Stimulated activated CD4-positive, alpha-beta T cell treated with anti-CD3 and anti-CD28 coated beads, TNF-alpha, amount 100 ng/mL, for 24 hours (primary cell): ENCODE measurements at places on chromosomes 7 and 10.

DNA sequence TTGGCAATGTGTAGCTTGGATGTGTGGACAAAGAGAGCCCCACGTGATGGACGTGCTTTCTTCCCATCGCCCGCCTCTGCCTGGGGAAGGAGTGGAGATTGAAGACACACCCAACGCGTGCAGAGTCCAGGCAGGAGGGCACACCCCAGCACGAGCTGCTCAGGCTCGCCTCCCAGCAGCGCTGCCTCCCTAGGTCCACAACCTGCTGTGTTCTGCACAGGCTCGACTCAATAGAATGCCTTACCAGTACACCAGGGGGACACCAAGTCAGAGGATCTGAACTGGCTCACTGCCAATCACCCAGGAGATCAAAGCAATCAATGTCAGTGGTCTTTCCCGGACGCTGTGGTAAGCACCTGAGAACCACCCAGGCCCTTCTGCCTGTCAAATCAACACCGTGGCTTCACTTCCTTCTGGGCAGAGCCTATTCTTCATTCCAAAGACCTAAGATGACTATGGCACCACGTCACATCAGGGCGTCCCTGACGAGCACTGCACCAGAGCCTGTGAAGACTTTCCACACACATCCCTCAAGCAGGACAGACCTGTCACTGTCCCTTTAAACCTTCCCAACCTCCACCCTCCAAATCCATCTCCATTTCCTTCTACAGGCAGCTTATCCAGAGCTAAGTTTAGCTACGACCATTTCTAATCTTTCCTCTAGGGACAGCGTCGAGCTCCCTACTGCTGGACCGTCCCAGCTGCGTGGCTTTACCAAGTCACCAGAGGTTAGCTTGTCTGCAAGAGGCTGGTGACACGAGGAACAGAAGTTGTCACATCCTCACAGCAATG, 72.3 kb downstream of the AMZ1 start:
- no peak for DNase-seq

DNA sequence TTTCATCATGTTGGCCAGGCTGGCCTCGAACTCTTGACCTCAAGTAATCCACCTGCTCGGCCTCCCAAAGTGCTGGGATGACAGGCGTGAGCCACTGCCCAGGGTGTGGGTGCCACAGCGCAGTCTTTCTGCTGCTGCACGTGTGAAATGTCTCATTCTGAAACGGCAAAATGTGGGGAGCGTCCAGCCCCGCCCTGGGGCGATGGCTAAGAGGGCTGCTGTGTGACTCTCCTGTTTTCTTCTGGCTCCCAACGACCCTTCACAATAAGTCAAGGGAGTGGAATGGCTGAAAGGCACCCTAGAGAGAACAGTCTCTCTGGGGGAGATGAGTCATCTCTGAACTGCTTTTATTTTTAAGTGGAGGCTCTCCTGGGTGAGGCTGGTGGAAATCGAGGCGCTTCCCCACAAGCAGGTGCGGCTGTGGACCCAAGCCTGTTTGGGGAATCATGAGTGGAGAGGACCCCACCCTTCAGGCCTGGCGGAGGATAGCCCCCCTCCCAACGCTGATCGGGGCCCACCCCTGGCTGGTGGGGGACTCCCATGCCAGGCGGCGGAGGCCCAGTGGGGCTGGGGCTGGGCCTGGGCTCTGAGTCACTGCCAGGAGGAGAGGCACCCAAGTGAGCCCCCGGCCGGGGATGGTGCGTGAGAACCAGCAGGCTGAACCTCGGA, 18.0 kb downstream of the ADAP1 start:
- no peak for DNase-seq

- DNase-seq, result no peak
Measured at GRCh38 chr7:55020466-55020871, 1.7 kb downstream of the EGFR start.

DNA sequence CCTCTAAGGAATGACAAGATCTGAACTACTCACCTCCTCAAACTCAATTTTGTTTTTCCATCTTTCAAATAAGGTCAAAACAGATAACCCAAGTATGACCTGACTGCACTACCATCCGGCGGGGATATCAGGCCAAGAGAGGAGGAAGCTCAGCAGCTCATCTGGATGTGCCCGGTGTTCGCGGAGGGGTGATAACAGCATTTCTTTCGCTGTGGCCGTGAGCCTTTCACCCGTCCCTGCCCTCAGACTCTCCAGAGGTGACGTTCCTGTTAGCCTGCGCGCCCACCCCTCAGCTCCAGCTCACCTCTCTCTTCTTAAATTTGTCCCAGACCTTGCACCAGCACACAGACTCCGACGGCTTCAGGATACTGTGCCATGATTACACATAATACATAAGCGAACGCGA, 526 bp downstream of the ZNF248 start:
- peak; percentile 12 for DNase-seq

DNA sequence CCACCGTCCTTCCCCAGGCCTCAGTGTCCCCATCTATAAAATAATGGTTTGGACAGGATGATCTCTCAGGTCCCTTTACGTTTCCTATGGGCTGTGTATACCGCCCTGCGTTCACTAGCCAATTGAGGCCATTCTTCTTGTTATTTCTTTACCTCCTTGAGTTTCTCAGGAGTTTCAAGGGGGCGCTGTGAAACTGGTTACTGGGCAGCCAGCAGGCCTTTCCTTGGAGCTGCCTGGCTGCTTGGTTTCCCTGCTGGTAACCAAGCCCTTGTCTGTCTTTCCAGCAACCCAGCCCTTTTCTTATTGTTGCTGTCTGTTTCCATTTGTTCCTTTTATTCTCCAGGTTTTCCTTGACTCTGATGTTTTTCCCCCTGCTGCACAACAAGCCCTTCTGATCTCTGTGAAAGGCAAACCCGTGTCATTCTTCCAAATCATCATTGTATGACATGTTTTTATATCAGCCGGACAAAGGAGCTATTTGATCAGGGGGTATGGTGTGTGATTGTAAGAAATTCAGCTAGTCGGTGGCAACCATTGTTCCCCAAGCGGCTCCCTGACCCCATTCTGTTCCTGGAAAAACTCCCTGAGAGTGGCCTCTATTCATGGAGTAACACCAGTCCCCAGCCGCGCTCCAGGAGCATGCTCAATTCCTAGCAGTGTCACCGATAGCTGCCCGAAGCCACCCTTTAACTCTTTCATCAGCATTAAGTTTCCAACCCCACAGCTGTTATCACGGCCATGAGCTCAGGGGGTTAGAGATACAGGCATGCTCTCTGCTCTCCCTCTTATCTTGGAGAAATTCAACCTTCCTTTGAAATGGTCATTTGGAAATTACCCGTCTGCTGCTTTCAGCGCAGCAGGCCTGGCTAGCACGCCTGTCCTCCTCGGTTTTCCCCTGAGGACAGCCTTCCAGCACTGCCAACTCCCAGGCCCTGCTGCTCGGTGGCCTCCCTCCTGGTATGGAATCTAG, 26.6 kb downstream of the FGF8 start:
- no peak for DNase-seq

DNA sequence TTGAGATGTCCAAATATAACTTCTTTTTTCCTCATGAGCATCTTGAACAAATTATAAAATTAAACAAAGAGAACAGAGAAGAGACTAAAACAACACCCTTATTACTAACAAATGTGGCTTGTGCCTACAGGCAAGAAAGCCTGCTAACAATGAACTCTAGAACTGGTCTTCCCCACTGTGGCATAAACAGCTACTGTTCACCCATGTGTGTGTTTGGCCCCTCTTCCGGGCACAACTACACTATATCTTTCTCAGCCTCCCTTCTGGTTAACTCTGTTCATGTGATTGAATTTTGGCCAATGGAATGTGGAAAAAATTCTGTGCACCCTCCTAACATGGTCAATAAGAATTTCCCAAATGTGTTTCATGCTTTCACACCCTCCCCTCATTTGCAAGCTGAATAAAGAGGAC, 117.0 kb downstream of the KBTBD2 start:
- DNase-seq, result no peak

DNA sequence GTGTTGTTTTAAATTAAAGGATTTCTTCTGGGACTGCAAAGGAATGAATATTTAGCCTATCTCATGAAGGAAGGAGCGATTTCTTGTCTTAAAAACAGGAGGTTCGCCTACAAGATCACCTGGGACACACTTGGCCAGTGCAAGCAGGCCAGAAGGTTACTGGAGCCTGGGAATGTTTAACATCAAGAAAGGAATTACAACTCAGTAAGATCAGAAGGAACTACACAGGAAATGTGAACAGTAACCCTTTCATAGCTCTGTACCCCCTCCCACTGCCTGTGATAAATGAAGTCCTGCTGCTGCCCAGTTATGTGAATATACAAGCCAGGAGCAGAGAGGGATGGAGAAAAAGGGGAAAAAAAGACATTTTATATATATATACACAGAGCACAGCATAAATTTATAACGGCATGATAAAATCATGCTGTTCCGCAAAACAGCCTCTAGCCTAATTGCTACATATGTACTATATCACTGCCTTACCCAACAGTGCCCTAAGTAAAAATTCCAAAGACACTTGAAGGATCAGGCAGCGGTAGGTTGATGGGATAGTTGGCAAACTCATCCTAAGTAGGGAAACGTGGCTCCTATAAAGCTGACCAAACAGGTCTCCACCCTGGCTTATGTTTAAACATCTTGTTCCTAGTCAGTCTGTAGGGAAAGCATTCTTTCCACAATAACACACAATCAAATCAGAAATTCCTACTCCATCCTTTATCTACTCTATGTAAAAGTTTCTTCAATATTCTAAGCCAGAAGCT, 63.8 kb downstream of the ZNF438 start:
- DNase-seq, result no peak
